Activated CD8-positive, alpha-beta memory T cell treated with anti-CD3 and anti-CD28 coated beads for 1 hour (primary cell): ENCODE measurements at places on chromosomes 7 and 10.

DNA sequence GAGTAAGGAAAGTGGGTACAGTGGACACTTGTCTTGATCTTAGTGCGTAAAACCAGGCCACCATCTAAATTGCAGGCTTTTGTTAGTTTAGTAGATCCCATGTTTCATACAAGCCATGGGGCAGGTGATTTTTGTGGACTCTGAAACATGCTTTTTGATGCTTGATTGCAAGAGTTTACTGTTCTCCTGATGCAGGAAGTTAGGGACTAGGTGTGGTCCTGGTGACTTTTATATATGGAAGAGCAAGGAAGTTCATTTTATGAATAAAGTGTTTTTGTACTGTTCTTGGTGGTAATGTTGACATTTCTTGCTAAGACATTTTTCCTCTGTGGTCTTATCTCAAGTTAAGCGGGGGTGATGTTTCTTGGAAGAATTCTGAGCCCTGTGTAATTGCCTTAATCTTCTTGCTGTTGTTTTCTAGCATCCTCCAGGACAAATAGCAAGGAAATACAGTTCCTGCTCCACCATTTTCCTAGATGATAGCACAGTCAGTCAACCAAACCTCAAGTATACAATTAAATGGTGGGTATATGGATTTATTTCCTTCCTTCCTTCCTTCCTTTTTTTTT is 89.0 kb upstream of the GJD4 start:
- DNase-seq = no peak

- DNase-seq = no peak
These were observed 219.8 kb downstream of the DNAJB9 start for GRCh38 chr7:108789451-108789850.

- DNase-seq = no peak
These were observed 396.5 kb upstream of the SEMA3D start for GRCh38 chr7:85583131-85583953.

DNA sequence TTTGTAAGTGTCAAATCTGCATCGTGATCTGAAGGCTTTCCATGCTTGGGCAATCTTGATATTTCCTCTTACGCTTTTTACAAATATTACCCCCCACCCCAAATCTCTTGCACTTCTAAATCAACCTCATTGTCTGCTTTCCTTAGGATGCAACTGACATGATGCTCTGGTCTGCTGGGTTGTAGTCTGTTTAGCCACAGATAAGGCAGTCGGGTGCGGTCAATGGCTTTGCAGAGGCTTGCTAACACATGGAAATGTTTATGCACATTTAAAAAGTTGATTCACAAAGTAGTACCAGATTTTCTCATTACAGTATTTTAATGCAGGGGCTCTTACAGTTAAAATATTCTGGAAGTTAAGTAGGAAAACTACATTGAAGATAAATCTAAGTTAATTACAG is 172.5 kb downstream of the BAMBI start:
- no peak for DNase-seq

GRCh38 chr10:67663449-67664087 is 32.4 kb downstream of the CTNNA3 start:
- DNase-seq = no peak

DNA sequence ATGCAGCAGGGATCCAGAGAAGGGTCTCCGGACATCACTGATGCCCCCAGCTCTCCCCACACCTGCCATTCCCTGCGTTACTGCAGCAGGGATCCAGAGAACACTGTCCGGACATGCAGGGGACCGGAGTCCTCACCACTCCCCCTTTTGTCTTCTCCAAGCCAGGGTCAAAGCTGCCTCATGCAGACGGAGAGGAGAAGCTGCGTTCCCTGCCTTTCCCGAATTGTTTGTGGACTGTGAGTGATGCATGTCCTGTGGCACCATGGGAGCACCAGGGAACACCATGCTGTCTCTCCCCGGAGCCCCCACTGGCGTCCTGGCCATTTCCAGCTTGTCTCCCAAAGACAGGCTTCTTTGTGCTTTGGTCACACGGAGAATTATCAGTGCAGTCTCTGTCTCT is 599.7 kb downstream of the PTPRN2 start:
- no peak for DNase-seq

- DNase-seq = no peak
These were observed 259.8 kb upstream of the SEMA3A start for GRCh38 chr7:84454174-84454959.

DNA sequence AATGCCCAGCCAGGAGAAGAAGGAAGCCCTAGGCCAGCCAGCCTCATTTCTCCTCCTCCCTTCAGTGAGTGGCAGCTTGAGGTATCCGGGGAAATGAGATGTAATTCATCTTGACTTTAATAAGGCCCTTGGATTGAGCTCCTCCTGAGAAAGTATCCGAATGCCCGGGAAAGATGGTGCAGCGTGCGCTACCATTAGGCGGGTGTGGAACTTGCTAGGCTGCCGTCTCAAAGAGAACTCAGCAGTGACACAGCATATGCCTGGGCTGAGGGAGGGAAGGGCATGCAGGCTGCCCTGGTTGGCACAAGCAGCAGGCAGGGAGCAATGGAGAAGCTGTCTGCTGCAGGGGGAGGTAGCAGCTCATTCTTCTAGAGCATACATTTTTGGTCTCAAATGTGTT is 659.8 kb upstream of the FOXK1 start:
- no peak for DNase-seq

GRCh38 chr7:105800442-105800841 is 76.0 kb downstream of the ATXN7L1 start:
- no peak for DNase-seq

GRCh38 chr10:113047151-113047550 is 97.1 kb downstream of the TCF7L2 start:
- DNase-seq = no peak

DNA sequence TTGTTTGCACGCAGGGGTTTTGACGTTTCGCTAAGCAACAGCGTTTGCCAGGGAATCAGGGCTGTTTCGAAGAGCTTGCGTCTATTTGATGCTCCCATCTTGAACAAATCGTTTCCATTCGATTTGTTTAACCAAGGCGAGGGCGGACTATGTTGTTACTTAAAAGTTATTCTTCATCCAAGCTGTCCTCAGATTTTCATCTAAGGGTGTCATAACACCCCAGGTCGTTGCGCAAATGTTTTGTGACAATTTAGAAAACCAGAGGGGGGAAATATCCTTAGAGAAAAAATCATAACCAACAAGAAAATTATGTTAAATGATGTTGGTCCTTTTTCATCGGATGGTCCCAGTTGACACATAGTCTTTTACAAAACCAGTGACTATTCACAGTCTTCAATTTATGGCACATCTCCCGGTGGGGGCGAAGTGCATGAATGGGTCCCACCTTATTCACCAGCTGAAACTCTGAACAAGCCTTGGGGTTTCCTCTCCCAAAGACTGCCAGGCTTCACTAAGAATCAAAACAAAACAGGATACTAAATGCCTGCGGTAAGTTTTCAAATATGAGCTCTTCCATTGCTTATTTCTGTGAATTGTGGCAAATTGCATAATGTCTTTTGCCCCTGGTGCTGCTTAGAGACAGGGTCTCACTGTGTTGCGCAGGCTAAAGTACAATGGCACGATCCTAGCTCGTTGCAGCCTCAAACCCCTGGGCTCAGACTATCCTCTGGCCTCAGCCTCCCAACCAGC is 109.9 kb downstream of the REEP3 start:
- no peak for DNase-seq

GRCh38 chr10:131656431-131656841 is 244.4 kb upstream of the PPP2R2D start:
- no peak for DNase-seq

DNA sequence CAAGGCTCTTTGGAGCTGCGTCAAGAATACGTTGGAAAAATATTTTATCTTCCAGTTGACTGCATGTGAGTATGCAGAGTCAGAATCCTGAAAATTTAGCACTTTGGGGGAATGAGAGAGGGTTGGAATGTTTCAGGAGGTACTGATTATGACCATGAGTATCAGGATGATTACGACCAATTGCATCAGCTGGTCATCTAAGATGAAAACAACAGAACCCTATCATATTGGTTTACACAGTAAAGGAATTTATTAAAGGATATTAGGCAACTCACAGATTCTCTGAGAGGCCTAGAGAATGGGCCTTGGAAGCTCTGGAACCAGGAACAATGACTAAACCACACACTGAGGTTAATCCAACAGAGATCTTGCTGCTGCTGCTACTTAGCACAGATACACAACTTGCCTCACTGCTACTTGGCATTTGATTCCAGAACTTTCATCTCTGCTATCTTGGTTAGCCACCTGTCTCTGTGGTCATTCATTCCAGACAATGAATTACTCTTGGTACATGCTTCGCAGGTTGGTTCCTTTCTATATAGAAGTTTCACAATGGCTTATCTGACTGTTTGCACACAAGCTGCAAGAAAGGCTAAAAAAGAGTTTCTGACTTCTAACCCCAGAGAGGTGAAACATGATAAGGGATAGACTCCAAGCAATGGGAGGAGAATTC is 68.0 kb upstream of the CTTNBP2 start:
- DNase-seq = no peak
